T1000 (cell line): ENCODE measurements at places on chromosomes 11 and 22.
A peak's percentile ranks its signal among the peaks of the same experiment; 100 is the strongest.

- no peak for DNase-seq
Measured at GRCh38 chr11:121311373-121311772, 18.8 kb downstream of the SC5D start.

GRCh38 chr11:17985517-17985916 is 27.3 kb downstream of the SERGEF start:
- DNase-seq: no peak

DNA sequence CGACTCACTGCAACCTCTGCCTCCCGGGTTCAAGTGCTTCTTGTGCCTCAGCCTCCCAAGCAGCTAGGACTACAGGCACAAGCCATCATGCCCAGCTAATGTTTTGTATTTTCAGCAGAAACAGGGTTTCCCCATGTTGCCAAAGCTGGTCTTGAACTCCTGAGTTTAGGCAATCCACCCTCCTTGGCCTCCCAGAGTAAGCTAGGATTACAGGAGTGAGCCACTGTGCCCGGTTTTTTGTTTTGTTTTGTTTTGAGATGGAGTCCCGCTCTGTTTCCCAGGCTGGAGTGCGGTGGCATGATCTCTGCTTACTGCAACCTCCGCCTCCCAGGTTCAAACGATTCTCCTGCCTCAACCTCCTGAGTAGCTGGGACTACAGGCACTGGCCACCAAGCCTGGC is 41.0 kb downstream of the CELF1 start:
- no peak for DNase-seq

- DNase-seq: peak; percentile 33
Measured at GRCh38 chr11:73388265-73389133, 12.3 kb downstream of the RELT start.
